Stimulated activated CD4-positive, alpha-beta T cell treated with anti-CD3 and anti-CD28 coated beads, Interleukin-2, amount 100 ng/mL, for 24 hours (primary cell): ENCODE measurements at places on chromosomes 6 and 20.

GRCh38 chr6:23202207-23202606, 632.8 kb downstream of the HDGFL1 start:
- DNase-seq, result no peak

GRCh38 chr20:10423735-10424134, 10.3 kb downstream of the MKKS start:
- no peak for DNase-seq

DNA sequence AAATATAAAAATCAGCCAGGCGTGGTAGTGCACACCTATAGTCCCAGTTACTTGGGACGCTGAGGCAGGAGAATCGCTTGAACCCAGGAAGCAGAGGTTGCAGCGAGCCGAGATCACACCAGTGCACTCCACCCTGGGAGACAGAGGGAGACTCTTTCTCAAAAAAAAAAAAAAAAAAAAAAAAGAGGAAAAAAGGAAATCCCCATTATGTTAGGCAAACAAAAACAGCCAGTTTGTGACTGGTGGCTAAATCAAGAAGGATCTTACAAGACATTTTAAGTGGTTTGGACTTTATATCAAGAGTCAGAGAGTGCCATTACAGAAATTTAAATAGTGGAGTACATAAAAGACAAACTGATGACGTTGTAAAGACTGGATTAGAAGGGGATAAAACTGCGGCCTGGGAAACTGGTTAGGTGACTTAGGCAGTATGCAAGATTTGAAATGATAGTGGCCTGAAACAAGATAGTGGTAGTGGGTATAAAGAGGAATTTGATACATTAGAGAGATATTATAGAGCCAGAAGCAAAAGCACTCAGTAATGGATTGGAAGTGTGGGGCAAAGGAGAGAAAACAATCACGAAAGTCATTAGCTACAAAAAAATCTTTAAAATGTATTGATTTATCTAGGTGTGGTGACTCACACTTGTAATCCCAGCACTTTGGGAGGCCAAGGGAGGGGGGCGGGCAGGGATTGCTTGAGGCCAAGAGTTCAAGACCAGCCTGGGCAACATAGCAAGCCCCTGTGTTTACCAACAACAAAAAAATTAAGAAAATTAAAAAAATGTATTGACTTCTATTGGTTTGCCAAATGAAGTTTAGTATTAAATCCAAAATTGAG, 1.7 kb upstream of the MYO6 start:
- no peak for DNase-seq

GRCh38 chr6:3789018-3789895, 37.7 kb upstream of the PXDC1 start:
- DNase-seq, result no peak

DNA sequence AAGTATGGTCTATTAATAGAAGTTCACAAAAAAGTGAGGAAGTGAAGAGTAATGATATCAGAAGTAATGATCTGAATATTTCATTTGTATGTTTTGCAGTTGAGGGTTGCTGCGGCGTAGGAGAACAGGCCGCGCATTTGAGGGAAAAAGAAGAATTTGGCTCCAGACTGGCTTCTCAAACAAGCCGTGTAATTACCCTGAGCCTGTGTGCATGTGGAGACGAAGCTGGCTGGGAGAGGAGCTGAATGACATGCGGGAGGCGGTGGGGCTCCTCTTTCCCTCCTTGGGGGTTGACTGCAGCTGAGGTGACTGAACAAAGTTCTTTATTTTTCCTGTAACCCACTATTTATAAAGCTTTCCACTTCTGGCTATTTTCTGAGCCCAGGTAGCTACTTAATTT, 115.5 kb upstream of the AFDN start:
- no peak for DNase-seq

GRCh38 chr20:35742741-35743523, 872 bp upstream of the RBM39 start:
- no peak for DNase-seq

- DNase-seq, result no peak
Measured at GRCh38 chr20:13995841-13996240, 525 bp downstream of the MACROD2 start.

GRCh38 chr6:13848522-13849150, 34.3 kb upstream of the MCUR1 start:
- no peak for DNase-seq

DNA sequence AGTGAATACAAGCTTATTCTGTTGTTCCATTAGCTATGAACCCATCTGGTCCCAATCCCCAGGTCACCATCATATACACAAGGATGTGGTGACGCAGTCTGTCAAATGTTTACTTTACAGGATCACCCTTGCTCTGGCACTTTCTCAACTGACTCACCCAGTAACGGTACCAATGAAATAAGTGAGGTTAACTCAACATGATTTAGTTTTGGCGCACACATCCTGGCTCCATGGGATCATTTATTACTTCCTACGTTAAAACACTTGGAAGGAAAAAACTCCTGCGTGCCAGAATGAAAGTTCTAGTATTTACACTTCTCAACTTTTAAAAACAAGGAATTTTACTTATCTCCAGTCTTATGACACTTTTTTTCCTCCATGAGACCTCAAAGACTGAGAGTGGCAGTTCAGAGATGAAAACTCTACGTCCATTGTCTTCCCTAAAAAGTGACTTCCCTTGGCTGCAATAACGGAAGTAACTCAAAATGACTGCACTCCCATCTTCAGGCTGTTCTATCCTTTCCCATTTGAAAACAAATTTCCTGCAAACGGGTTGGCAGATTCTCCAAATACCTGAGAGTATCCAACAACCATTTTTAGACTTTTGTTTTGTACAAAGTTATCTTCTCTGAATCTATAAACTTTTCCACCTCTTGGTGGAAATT, 15.9 kb downstream of the AGPAT4 start:
- no peak for DNase-seq

GRCh38 chr6:4287811-4288244, 152.5 kb upstream of the ECI2 start:
- no peak for DNase-seq

- DNase-seq, result no peak
Measured at GRCh38 chr6:142292166-142292924, 9.5 kb upstream of the ADGRG6 start.

GRCh38 chr6:54929245-54929909, 82.8 kb downstream of the FAM83B start:
- no peak for DNase-seq

DNA sequence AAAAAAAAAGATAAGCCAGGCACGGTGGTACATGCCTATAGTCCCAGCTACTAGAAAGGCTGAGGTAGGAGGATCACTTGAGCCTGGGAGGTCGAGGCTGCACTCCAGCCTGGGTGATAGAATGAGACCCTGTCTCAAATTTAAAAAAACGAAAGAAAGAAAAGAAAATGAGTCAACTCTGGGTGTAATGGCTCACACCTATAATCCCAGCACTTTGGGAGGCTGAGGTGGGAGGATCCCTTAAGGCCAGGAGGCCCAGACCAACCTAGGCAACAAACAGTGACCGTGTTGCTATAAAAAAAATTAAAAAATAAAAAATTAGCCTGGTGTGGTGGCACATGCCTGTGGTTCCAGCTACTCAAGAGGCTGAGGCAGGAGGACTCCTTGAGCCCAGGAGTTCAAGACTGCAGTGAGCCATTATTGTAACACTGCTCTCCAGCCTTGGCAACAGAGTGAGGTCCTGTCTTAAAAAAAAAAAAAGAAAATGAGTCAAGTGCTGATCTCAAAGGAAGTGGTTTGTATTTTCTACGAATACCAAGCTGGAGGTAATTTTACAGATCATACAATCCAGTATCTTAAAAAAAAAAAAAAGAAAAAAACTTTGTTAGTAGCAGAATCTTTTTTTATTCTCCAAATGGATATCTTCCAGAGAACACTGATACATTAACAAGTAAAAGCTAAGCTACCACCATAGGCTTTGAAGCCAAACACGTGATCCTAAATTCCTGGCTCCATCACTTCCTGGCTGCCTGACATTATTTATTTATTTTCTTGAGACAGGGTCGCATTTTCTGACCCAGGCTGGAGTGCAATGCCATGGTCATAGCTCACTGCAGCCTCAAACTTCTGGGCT, 5.7 kb downstream of the COMMD7 start:
- DNase-seq, result peak; percentile 17

- no peak for DNase-seq
Measured at GRCh38 chr6:45415788-45416518, 38.2 kb upstream of the SUPT3H start.

GRCh38 chr20:46816886-46817638, 77.6 kb upstream of the EYA2 start:
- no peak for DNase-seq
